ENCODE measurements at places on chromosomes 6 and 20.

DNA sequence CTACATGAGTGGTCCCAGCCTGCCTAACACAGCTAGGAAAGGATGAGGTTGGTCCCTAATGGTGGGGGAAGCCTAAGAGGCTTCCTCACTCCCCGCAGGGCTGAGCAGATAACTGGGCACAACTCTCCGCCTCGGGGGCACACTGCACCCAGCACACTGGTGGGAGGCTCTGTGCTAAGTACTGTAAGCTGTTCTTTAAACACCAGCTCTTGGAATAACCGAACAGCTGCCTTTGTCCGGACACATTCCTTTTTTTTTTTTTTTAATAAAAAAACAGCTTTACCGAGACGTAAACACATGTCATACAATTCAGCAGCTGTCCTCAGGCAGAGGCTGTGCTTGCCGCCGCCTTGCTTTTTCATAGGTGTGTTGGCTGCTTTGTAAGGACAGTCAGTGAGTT, 6.9 kb downstream of the PSMG4 start:
- no peak for DNase-seq

GRCh38 chr6:73779943-73780342, 83.9 kb downstream of the CD109 start:
- no peak for DNase-seq

DNA sequence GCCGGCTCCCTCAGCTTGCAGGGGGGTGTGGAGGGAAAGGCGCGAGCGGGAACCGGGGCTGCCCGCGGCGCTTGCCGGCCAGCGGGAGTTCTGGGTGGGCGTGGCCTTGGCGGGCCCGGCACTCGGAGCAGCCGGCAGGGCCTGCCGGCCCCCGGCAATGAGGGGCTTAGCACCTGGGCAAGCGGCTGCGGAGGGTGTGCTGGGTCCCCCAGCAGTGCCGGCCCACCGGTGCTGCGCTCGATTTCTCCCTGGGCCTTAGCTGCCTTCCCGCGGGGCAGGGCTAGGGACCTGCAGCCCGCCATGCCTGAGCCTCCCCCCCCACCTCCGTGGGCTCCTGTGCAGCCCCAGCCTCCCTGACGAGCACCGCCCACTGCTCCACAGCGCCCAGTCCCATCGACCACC, 514.5 kb upstream of the GJE1 start:
- no peak for DNase-seq

GRCh38 chr6:158408552-158409130, 96.4 kb downstream of the TULP4 start:
- no peak for DNase-seq

DNA sequence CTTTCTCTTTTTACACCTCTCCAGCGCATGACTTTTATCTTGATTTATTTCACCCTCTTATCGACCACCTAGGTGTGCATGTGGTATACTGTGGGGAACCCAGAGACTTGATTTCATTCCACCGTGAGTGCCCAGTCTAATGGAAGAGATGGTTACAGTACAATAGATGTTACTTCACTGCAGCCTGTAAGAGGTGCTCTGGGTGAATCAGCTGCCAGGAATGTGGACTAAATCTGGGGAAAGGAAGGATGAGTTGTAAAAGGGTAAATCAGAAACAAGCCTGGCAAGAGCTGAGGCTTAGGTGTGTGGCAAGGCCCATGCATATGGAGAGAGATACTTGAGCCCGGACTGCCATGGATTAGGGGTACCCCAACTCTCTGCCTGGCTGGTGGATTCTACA, 7.4 kb downstream of the STK35 start:
- no peak for DNase-seq

GRCh38 chr6:108733706-108734265, 114.4 kb upstream of the ARMC2 start:
- DNase-seq = no peak

DNA sequence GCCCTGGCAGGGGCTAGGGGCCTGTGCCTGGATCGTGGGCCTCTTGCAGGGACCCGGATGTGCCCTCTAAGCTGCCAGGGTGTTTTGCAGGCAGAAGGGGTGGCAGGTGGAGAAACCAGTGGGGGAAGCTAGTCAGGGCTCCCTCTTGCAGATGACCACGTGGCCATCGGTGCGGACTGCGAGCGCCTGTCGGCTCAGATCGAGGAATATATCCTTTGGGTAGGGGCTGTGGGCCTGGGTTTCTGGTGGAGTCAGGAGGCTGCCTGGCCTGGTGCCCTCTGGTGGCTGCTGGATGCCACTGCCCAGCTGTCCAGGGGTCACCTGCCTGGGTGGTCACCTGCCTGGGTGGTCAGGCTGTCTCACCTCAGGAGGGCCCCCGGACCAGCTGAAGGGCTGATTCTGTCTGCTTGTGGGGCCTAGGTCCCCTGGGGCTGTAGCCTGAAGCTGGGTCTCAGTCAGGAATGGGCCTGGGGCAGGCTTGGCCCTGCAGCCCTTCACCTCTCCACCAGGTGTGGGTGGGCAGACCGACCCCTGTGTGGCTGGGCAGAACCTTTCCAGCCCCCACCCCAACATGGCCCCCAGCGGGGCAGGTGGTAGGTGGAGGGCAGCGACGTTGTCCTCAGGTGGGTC, 6.7 kb downstream of the TCEA2 start:
- no peak for DNase-seq

- no peak for DNase-seq
Measured at GRCh38 chr6:113125626-113126025, 731.5 kb upstream of the MARCKS start.

- no peak for DNase-seq
Measured at GRCh38 chr6:147459780-147460179, 48.7 kb upstream of the SAMD5 start.

Data from esophagus squamous epithelium (tissue), 5 donors.